Activated CD8-positive, alpha-beta memory T cell treated with anti-CD3 and anti-CD28 coated beads, Interleukin-2, amount 10 ng/mL, durations not matched to agents 7 days and 5 days (primary cell): ENCODE measurements at places on chromosomes 4 and X. TPM values are rescaled to one million over a fixed set of nuclear protein-coding genes. Genes with fewer than 3 reads are reported as not detected.

DNA sequence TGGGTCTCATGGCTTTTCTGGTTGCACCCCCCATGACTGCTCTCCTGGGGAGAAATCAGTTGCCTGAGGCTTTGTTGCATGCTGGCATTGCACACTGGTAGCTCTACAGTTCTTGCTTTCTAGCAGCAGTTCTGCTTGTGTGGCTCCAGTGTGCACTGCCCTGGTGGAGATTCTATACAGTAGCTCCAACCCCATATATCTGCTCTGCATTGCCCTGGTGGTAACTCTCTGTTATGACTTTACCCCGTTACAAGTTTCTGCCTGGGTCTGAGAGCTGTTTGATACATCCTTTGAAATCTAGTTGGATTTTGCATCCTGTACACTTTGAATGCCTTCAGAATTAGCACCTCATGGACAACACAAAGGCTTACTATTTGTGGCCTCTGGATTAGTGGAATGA, 241.4 kb upstream of the EPHA5 start:
- no peak for DNase-seq
- H3K4me3 ChIP-seq = no peak overlapping the region
- no peak overlapping the region for H3K27ac ChIP-seq

DNA sequence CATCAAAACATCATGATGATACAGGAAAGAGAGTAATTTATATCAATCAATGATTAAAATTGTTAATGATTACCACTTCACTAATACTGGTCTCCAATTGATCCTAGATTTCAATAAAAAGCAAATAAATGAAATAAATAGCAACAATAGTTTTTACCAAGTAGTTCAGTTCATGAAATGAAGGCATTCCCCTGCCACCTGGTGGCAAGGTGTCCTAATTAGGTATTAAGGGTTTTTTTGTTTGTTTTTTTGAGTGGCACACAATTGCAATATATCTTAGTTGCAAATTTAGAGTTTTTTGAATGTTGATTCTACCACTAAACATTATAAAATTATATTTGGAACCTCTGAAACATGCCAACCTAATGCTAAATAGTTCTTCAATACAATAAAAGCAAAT, 157.4 kb upstream of the PDE5A start:
- H3K36me3 ChIP-seq = no peaks in the 10 kb centered on the region
- H3K4me3 ChIP-seq = no peak overlapping the region

DNA sequence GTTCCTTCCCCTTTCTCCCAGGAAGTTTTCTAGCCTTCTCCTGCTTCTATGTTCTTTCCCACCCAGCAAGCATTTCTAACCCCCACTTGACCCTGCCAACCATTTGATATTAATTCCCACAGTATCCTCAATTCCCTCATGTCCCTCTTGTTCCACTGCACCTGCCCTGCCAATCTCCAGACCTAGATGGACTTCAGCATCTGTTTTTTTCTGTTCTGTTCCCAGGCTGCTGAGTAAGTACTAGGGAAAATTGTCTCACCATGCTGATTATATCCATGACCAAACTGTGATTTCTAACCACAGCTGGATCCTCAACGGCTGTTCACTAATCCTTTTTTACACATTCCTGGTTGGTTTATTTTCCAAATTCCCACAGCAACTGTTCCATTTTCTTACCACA, 37.7 kb downstream of the CLCN5 start:
- H3K36me3 ChIP-seq = no peaks in the 10 kb centered on the region
- H3K27me3 ChIP-seq = no peaks in the 10 kb centered on the region
- DNase-seq = no peak
- H3K27ac ChIP-seq = no peak overlapping the region
- H3K4me3 ChIP-seq = no peak overlapping the region

DNA sequence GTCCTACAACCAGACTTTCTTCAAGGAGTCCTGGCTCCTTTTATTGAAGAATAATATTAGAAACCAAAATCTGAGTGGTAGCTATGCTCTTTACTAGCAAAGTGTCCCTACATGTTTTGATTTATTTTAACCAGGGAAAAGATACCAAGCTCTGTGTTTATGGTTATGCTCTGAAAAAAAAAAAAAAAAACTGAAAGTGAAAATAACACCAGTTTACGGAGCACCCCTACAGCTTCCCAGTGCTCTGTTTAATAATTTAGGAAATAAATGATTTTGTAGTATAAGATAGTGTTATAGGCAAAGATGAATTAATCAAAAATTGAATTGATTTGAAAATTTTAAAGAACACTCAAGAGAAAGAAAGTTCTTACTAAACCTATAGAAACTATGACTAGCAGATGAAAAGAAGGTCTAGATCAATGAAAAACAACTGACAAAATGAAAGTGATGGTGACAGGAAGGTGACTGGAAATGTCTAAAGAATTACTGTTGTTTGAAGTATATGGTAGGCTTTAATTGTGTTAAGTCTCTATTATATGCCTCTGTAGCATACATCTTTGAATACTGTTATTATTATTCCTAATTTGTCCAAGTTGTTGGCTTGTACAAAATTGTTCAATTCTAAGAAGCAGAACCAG, 1698.4 kb upstream of the PCDH10 start:
- no peaks in the 10 kb centered on the region for H3K36me3 ChIP-seq
- no peaks in the 10 kb centered on the region for H3K4me1 ChIP-seq
- no peaks in the 10 kb centered on the region for H3K27me3 ChIP-seq
- DNase-seq = no peak

DNA sequence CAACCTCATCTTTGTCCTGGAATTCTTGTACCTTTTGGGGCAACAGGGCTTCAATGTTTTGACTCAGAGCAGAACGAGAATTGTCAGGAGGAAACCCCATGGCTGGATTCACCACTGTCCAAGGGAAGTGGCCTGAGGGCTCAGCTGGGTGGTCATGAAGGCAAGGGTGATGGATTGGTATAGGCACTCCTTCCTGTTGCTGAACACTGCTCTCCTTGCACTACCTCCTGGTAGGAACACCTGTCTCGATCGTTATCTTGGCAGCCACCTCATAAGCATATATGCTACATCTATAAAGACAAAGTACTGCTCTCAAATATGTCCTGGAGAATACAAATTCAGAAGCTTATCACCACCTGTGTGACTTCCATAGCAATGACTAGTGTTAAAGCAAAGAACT, 79.8 kb downstream of the CCNG2 start:
- peaks cover 1% of the 10 kb centered on the region for H3K36me3 ChIP-seq
- no peak overlapping the region for H3K27ac ChIP-seq
- no peak for DNase-seq
- no peak overlapping the region for H3K4me3 ChIP-seq
- H3K27me3 ChIP-seq = peaks cover 18% of the 10 kb centered on the region

DNA sequence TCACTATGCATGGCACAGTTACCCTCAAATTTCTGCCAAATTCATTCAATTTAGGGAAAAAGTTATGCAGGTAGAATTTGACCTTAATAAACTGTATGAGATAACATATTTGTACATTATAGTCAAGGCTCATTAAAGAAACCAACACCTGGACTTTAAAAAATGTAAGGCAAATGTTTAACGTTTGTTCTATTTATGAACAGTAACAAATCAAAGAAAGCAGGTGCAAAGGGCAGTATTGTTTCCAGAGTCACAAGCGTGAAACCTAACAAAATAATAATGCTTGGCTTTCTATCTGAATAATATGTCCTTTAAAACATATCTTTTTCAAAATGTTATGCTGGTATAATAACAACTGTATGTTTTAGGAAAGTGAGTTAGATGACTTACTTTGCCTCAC, 41.2 kb downstream of the LIN54 start:
- no peak overlapping the region for H3K27ac ChIP-seq
- peaks cover 2% of the 10 kb centered on the region for H3K4me1 ChIP-seq
- H3K4me3 ChIP-seq = no peak overlapping the region

DNA sequence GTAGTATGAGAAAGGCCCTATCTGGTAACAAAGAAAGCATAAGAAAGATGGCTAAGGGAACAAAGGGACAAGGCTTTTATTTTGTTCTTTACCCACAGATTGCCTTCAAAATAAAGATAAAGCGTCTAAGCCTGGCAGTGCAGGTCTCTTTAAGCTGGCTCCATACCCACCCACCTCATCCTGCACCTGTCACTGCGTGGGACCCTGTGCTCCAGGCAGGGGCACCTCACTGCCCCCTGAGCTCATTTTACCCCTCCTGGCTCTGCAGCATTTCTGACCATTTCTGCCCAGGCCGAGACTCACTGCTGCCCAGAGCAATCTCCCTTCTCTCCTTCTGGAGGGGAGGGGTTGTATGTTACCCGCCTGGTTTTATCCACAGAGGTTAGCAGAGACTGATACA, 1.7 kb upstream of the CYP4V2 start:
- no peaks in the 10 kb centered on the region for H3K36me3 ChIP-seq
- DNase-seq = no peak
- H3K4me1 ChIP-seq = peaks cover 24% of the 10 kb centered on the region
- no peak overlapping the region for H3K27ac ChIP-seq
- peaks cover 8% of the 10 kb centered on the region for H3K27me3 ChIP-seq

- no peaks in the 10 kb centered on the region for H3K36me3 ChIP-seq
- H3K27me3 ChIP-seq = no peaks in the 10 kb centered on the region
- no peak overlapping the region for H3K4me3 ChIP-seq
- no peaks in the 10 kb centered on the region for H3K4me1 ChIP-seq
- no peak for DNase-seq
Observed at GRCh38 chrX:8278557-8278956, 107.5 kb upstream of the VCX2 start.

GRCh38 chr4:64713256-64713840, 304.1 kb upstream of the TECRL start:
- H3K4me1 ChIP-seq = no peaks in the 10 kb centered on the region
- DNase-seq = no peak
- H3K4me3 ChIP-seq = no peak overlapping the region
- no peak overlapping the region for H3K27ac ChIP-seq
- H3K27me3 ChIP-seq = no peaks in the 10 kb centered on the region
- no peaks in the 10 kb centered on the region for H3K36me3 ChIP-seq

- no peak for DNase-seq
- H3K4me1 ChIP-seq = no peaks in the 10 kb centered on the region
- no peaks in the 10 kb centered on the region for H3K27me3 ChIP-seq
- H3K36me3 ChIP-seq = no peaks in the 10 kb centered on the region
Observed at GRCh38 chrX:11704725-11705495, 39.2 kb upstream of the ARHGAP6 start.

GRCh38 chrX:9339603-9340491, 125.0 kb upstream of the TBL1X start:
- peaks cover 27% of the 10 kb centered on the region for H3K4me1 ChIP-seq
- H3K27me3 ChIP-seq = no peaks in the 10 kb centered on the region
- no peak for DNase-seq
- peak overlapping the region; percentile 20 for H3K4me3 ChIP-seq

DNA sequence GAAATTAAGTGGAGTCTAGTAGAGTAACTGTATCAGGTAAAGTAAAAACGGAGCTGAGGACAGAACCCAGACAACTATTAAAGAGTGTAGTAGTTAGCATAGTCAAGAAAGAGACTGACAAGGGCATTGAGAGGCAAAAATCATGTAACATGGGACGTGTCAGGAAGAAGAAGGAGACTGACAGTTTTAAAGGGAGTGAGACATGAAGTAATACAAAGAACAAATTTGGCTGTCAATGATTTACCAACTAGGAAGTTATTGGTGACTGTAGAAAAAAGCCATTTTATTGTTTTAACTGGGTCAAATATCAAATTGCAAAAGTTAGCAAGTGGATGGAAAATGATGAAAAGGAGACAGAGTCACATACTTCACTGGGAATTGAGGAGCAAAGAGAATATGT, 422.3 kb downstream of the MAPK10 start:
- no peaks in the 10 kb centered on the region for H3K36me3 ChIP-seq
- no peak for DNase-seq
- no peak overlapping the region for H3K27ac ChIP-seq
- H3K4me3 ChIP-seq = no peak overlapping the region

DNA sequence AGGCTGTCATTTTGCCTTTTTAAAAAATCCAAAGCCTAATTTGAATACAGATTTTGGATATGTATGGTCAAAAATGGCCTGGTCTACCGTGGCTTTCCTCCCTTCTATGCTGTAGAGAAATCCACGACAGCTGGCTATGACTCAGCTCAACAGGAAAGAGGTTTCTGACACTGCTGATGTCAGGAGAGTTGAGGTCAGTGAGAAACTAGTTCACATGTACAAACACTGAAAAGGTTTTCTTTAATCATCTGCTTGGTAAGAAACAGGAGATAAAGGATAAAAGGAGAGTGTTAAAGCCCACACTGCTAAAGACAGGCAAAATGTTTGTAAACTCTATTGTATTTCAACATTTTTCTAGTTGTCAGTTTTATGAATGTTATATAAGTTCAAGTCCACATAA, 113.9 kb downstream of the NYX start:
- peaks cover 13% of the 10 kb centered on the region for H3K36me3 ChIP-seq
- no peaks in the 10 kb centered on the region for H3K27me3 ChIP-seq
- H3K4me3 ChIP-seq = peak overlapping the region; percentile 11

- no peak overlapping the region for H3K4me3 ChIP-seq
- no peaks in the 10 kb centered on the region for H3K36me3 ChIP-seq
- H3K27me3 ChIP-seq = no peaks in the 10 kb centered on the region
- no peak for DNase-seq
- H3K4me1 ChIP-seq = no peaks in the 10 kb centered on the region
Observed at GRCh38 chr4:21656832-21657231, 291.7 kb downstream of the KCNIP4 start.

- H3K4me3 ChIP-seq = no peak overlapping the region
- peaks cover 30% of the 10 kb centered on the region for H3K36me3 ChIP-seq
- H3K4me1 ChIP-seq = peaks cover 49% of the 10 kb centered on the region
- no peak for DNase-seq
Observed at GRCh38 chrX:19673375-19674040, 158.2 kb upstream of the MAP3K15 start.

GRCh38 chr4:1393866-1394265, 12.4 kb downstream of the NKX1-1 start:
- DNase-seq = no peak
- H3K36me3 ChIP-seq = peaks cover 27% of the 10 kb centered on the region
- H3K4me1 ChIP-seq = no peaks in the 10 kb centered on the region
- no peak overlapping the region for H3K27ac ChIP-seq
- no peaks in the 10 kb centered on the region for H3K27me3 ChIP-seq
- H3K4me3 ChIP-seq = no peak overlapping the region

GRCh38 chr4:1834047-1834775, 21.7 kb downstream of the LETM1 start:
- no peak overlapping the region for H3K4me3 ChIP-seq
- peak overlapping the region; percentile 10 for H3K27ac ChIP-seq
- peaks cover 8% of the 10 kb centered on the region for H3K4me1 ChIP-seq
- no peaks in the 10 kb centered on the region for H3K27me3 ChIP-seq

- peaks cover 4% of the 10 kb centered on the region for H3K27me3 ChIP-seq
- H3K27ac ChIP-seq = no peak overlapping the region
- H3K4me1 ChIP-seq = peaks cover 5% of the 10 kb centered on the region
- no peaks in the 10 kb centered on the region for H3K36me3 ChIP-seq
- H3K4me3 ChIP-seq = no peak overlapping the region
Observed at GRCh38 chrX:101383679-101384205, 2.2 kb downstream of the BTK start.

- H3K36me3 ChIP-seq = peaks cover 6% of the 10 kb centered on the region
- H3K4me1 ChIP-seq = peaks cover 5% of the 10 kb centered on the region
- H3K27me3 ChIP-seq = no peaks in the 10 kb centered on the region
- no peak overlapping the region for H3K27ac ChIP-seq
- DNase-seq = no peak
Observed at GRCh38 chrX:46838974-46839480, 2.2 kb downstream of the RP2 start.

GPRASP3 gene
- 2.4 TPM for total RNA-seq

GJB1 gene
- not detected for total RNA-seq

GLOD5 gene
- not detected for total RNA-seq

NXF3 gene
- not detected for total RNA-seq

STAG2 gene
- total RNA-seq = 80.6 TPM

PRKG2 gene
- total RNA-seq = 0.63 TPM

SPATA4 gene
- total RNA-seq = not detected

TCEAL6 gene
- not detected for total RNA-seq

PPBP gene
- not detected for total RNA-seq
